Stimulated activated CD4-positive, alpha-beta T cell treated with anti-CD3 and anti-CD28 coated beads, Interleukin-1b, Interleukin-23, amount 100 ng/mL, for 1 hour (primary cell): ENCODE measurements at places on chromosomes 12 and 14.

DNA sequence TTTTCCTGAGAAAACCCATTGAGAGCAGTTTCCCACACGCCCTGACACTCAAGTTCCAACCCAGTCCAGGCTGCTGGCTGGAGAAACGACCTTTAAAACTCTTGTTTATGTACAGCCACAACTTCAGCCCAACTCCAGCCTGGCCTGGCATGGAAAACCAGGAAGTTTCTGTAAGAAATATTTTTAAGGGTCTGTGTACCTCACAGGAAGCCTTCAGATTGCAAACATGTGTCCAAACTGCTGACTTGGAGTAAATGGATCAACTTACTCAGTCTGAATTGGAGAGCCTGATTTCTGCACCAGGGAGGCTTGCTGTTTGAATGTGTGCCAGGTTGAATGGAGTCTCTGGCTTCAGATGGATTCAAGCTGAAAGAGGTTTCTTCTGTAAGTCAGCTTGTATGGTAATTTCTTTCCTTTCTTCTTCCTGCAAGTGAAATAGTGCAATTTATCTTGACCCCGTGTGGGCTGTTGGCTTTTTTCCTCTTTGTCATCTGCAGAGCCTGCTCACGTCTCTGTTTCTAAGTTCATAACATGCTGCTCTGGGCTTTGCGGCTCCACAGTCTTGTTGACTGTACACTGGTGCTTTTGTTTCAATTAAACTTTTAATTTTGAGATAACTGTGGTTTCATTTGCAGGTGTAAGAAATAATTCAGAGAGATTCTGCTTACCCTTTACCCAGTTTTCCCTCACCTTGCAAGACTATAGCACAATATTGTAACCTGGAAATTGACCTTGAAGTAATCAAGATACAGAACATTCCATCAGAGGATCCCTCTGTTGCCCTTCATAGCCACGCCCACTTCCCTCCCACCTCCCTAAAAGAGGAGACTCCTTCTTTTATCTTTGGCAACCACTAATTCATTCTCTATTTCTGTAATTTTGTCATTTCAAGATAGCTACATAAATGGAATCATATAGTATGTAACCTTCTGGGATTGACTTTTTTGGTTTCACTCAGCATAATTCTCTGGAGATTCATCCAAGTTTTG is 109.7 kb upstream of the PRMT8 start:
- no peak for DNase-seq

GRCh38 chr12:3035815-3036702 is 41.1 kb upstream of the TSPAN9 start:
- no peak for DNase-seq

DNA sequence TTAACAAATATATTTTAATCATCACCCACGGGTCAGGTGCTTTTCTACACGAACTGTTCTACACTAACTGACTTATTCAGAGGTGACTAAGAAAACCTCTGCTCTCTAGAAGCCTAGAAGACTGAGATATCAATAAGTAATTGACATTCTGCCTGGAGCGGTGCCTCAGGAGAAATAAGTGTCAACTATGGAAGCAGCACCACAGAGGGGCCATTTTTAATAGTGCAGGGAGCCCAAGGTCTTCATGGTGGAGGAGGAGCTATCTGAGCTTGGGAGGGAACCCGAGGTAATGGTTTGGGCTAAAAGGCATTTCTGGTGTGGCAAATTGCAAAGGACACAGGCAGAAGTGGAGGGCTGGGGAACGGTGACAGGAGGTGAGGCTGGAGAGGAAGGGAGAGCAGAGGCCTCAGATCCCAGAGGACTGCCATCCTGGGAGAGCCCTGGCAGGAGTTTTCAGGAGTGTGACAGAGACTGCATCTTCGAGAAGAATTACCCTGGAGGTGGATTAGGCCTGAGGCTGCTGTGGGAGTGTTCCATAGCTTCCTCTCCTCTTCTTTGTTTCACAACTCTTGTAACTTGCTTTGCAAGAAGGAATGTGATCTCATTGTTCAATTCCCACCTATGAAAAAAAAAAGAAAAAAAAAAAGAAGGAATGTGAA is 123.1 kb downstream of the NPAS3 start:
- no peak for DNase-seq

GRCh38 chr14:75334549-75335051 is 56.0 kb downstream of the FOS start:
- no peak for DNase-seq

- no peak for DNase-seq
These were observed 102.8 kb upstream of the BCAT1 start for GRCh38 chr12:25051656-25052195.

DNA sequence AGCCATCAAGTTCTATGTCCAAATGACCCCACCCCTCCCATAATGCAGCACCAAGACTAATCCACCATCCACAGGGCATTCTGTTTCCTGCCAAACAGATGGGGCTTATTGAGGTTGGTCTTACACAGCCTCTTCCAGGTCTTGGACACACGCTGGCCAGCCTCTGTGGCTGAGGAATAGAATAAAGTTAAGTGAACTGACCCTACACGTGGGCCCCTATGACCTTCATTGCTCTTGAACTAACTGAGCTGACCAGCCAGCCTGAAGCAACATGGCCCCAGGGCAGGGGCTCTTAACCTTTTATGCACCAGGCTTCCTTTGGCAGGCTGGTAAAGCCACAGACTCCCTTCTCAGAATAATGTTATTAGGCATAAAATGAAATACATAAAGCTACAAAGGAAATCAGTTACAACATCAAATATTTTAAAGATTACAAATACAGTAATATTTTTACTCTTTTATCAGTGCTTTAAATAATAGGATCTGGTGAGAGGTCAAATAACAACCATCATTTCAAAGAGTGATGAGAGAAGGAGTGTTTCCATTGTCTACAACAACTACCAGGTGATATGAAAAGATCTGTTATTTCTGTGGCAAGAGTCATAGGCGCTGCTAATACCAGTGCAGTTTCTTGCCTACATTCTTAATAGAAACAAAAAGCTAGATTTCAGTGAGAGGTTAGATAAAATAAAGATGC is 192.9 kb upstream of the NUDT4 start:
- no peak for DNase-seq

DNA sequence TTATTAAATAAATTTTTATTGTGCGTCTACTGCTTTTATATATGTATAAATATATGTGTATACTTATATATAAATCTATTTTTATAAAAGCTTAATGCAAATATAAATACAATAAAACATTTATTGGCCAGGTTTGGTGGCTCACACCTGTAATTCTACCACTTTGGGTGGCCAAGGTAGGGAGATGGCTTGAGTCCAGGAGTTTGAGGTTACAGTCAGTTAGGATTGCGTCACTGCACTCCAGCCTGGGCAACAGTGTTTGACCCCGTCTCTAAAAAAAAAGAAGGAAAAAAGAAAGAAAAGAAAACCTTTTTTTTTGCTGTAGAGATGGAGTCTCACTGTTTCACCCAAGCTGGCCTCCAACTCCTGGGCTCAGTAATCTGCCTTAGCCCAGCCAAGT is 20.9 kb downstream of the ACTR6 start:
- DNase-seq, result no peak

DNA sequence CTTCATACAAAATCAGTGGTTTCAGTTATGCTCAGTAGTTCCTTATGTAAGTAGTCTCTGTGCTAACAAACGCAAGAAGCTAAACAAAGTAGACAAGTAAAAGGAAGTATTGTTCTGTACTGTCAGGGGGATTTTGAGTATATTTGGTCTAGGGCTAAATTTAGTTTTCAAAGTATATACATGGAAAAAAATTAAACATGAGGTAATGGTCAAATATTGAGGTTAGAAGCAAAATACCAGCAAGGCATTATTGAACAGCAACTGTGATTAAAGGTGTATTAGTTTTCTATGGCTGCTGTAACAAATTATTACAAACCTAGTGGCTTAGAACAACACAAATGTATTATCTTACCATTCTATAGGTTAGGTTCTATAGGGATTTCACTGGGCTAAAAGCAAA is 18.8 kb downstream of the GNG2 start:
- DNase-seq, result no peak

DNA sequence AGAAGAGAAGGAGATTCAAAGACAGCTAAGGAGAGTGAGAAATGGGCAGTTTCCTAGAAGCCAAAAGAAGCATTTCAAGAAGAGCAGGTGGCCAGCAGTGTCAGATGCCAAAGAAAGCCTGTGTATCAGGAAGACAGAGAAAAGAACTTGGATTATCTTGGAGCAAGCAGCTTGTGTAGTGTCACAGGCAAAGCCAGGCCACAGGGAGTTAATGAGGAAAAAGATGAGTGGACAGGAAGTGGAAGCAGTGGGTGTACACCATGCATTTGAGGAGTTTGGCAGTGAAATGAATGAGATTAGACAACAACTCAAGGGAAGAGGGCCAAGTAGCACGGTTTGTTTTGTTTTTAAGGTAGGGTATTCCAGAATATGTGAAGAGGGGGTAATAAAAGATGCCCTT is 5.6 kb upstream of the MYH7 start:
- DNase-seq, result no peak

DNA sequence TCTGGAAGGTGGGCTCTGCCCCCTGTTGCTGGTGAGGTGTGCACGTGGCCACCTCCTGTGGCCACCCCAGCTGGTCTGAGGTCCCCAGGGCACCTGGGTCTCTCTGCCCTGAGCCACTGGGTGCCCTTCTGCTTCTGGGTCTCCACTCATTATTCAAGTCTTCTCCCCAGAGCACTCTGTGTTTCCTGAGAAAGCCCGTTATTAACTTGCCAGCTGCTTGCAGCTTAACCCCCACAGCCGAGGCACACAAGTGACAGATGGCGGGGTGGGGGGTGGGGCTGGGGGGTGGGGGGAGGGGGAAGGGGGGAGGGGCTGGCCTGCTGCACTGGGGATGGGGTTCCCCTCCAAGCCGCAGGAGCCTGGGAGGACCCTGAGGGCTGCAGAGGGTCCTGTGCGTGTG is 40.5 kb downstream of the FBRSL1 start:
- no peak for DNase-seq

DNA sequence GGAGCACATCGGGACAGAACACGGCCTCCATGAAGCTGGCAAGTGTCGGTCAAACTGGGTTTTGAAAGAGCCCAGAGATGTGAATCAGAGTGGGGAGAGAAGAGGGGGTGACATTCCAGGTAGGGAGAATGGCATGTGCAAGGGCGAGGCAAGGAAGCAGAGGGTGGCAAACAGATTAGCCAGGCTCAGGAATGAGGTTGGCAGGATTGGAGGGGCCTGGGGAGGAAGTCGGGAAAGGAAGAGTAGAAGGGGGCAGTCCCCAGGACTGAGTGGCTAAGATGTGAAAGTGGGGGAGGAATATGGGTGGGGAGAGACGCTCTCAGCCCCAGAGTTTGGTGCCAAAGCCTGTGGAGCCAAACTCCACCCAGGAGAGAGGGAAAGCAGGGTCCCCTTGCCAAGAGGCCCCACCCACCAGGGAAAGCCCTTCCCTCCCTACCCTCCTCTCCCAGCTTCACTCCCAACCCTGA is 5.5 kb upstream of the HDAC7 start:
- DNase-seq, result no peak

GRCh38 chr12:113165521-113166450 is 16.3 kb downstream of the CFAP73 start:
- DNase-seq, result no peak

DNA sequence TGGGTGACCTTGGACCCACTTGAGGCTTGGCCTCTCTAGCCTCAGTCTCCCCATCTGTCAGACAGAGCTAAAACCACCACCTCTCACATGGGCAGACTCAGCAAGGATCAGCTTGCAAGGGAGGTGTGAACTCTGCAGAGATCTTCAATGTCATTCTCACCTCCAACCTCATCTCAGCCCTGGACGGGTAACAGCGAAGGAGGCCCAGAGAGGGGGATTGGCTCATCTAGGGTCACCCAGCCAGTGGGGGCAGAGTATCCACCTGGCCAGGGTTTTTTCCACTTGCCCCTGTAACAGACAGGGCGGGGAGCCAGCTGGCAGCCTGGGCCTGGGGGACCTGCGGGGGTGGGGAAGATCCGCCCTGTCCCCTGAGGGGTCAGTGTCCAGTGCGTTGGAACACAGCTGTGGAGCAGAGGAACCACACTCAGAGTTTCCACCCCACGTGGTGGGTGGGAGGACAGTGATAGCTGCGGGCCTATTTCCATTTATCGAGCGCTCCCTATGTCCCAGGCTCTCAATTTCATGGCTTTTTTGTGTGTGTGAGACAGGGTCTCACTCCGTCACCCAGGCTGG is 27.4 kb downstream of the DTX1 start:
- no peak for DNase-seq

DNA sequence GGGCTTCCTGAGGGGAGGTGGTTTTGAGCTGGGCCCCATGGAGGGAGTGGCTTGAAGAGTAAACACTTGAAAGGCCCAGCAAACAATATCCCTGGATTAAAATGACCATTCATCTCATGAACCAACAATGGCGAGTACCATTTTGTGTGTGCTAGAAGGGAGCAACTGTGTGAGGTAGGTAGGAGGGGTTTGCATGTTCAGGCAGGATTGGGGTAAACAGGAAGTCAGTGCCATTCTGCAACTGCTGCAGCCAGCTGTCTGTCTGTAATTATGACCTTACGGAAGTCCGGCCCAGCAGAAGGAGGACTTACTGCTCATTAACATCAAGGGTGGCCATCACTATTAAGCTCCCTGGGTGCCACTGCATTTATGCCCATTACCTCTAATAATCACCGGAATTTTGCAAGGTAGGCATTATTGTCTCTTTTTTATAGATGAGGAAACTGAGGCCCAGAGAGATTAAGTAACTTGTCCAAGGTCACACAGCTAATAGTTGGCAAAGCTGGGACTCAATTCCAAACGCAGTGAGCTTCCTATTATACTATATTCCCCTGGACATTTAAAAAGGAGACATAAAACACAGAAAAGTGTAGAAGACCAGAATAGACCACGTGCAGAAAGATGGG is 16.6 kb upstream of the IFI27L2 start:
- DNase-seq, result no peak

DNA sequence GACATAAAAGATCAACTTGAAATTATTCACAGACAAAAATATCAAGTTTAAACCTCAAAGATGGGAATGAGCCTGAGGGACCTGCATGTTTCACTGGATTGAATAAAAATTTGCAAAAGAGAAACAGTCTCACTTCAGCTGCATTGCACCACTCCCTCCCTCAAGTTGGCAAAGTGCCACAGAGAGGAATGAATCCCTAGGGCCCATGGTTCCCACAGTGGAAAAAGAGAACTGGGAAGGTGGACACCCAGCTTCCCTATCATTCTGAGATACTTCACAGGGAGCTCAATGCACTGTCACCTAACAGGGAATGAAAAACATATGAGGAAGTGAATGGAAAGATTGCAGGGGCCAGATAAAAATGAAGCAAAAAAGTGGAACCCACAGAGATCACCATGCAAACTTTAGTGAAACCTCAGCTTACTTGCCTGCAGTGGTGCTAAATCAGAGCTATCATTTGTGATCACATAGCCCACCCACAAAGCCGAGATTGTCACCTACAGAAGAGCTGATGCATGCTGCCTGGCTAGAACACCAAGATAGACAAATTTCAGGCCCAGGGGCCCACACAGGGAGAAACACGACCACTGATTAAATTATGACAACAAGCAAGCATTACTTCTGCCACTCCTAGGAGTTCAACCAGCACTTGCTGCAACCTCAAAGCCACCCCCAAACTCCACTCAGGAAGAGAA is 911.3 kb downstream of the LRFN5 start:
- DNase-seq, result no peak

DNA sequence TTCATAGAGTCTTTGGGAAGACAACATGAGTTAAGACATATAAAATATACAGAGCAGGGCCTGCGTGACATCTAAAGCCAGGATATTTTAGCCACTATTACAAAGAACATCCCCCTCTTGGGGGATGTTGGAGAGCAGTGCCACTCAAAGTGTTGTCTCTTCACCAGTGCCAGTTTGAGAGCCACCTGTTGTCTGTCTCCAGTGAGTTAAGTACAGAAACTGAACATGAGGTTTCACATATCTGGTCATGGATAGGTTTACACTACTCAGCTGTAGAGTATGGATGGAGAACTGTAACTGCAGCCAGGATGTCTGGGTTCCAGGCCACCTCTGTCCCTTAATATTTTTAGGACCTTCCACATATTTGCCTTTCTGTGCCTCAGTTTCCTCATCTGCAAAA is 39.1 kb downstream of the RNFT2 start:
- DNase-seq, result no peak
